ENCODE measurements at places on chromosomes 5 and 9.

- DNase-seq = no peak
Observed at GRCh38 chr9:89781838-89782540, 177.2 kb downstream of the GADD45G start.

- no peak for DNase-seq
Observed at GRCh38 chr9:107360098-107360497, 77.0 kb downstream of the RAD23B start.

- no peak for DNase-seq
Observed at GRCh38 chr5:1643651-1644392, 120.1 kb upstream of the LPCAT1 start.

- DNase-seq = no peak
Observed at GRCh38 chr5:313265-313664, 8.2 kb upstream of the AHRR start.

GRCh38 chr9:74920944-74921626 is 31.6 kb downstream of the C9orf40 start:
- DNase-seq = no peak

GRCh38 chr5:59709846-59710245 is 183.7 kb downstream of the PDE4D start:
- no peak for DNase-seq

DNA sequence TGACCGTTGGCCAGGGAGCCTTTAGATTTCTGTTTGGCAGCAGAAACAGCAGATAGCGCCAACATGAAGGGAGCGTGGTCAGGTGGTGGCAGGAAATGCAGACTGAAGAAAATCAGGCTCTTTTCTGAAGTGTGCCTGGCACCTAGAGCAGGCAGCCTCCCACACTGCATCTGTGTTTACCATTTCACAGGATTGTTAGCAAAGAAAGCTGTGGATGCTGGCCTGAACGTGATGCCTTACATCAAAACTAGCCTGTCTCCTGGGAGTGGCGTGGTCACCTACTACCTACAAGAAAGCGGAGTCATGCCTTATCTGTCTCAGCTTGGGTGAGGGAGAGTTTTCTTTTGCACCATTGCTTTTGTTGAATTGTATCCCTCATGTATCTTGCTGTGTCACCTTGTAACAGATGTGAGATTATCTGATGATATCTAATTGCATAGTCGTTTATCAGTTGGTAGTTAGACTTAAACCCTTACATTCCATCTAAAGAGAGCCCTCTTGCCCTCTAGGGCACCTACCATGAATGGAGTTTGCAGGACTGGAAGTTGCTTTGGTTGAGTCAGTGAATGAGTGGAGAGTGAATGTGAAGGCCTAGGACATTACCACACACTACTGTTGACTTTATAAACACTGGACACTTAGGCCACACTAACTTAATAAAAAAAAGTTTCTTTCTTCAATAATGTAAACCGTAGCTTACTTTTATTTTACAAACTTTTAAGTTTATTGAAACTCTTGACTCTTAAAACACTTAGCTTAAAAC is 42.8 kb downstream of the ACO1 start:
- no peak for DNase-seq

DNA sequence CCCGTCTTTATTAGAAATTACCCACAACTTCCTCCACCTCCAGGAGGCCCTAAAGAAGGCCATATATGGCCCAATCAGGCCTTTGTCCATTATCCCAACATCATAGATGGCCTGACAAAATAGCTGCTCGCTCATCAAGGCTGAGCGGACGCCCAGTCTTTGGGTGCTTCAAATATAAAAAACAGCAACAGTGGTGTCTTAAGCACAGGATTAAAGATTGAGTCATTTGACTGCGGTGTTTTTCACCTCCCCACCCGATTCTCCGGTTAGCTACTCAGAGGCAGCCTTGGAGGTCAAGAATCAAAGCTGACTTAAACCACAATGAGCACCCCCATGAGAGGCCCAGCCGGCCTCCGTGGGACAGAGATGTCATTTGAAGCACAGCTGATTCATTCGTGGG is 18.8 kb downstream of the S1PR3 start:
- no peak for DNase-seq

DNA sequence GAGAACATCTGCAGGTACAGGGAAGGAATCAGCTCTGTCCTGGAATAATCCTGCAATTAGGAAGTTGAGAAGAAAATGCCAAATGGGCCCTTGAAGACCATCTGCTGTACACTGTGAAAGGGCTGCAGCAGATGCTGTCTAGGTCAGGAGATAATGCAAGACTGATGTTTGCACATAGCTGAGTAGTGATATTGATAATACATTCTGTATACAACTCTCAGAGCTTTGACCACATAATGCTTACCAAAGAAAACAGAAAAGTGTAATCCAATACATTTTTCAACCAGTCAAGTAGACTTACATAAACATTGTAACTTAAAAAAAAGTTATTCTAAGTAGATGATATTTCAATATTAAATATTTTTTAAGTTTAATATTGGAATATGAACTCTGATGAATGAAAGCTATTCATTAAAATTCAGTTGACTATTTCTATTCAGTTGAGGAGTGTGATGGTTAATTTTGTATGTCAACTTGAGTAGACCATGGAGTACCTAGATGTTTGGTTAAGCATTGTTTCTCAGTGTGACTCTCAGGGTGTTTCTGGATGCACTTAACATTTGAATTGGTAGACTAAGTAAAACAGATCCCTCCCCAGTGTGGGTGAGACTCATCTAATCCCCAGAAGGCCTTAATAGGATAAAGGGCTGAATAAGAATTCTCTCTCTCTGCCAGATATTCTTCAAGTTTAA is 380.1 kb upstream of the PRR16 start:
- DNase-seq = no peak

DNA sequence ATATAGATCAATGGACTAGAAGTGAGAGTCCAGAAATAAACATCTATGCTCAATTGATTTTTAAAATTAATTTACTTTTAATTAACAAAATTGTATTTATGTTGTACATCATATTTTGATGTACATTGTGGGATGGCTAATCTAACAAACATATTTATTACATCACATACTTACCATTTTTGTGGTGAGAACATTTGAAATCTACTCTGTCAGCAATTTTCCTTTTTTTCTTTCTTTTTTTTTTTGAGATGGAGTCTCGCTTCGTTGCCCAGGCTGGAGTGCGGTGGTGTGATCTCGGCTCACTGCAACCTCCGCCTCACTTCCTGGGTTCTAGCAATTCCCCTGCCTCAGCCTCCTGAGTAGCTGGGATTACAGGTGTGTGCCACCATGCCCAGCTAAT is 32.4 kb upstream of the SHB start:
- DNase-seq = no peak

DNA sequence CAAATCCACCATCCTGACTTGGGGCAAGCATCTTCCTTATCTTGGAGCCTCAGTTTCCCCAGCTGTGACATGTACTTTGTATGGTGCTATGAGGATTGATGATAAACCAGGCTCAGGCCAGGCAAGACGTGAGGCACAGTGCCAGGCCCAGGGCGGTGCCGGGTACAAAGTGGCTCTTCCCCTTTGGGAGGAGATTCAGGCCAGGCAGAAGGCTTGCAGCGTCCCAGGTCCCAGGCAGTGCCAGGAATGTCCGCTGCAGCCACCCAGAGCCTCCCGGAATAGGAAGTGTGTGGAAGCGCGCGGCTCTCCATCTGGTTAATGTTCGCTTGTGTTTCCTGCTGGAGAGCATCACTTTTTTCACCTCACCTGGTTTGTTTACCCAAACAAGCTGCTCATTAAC is 12.6 kb upstream of the DENND1A start:
- DNase-seq = no peak

- DNase-seq = no peak
Observed at GRCh38 chr5:68242743-68243142, 27.2 kb downstream of the PIK3R1 start.

GRCh38 chr5:9125852-9126251 is 420.0 kb downstream of the SEMA5A start:
- no peak for DNase-seq

- no peak for DNase-seq
Observed at GRCh38 chr5:178651046-178651810, 24.4 kb upstream of the CLK4 start.

All from stimulated activated CD8-positive, alpha-beta memory T cell treated with anti-CD3 and anti-CD28 coated beads, Interleukin-7, amount 100 ng/mL, for 4 hours (primary cell).